ENCODE measurements at places on chromosomes 5 and 9.

- DNase-seq, result no peak
These were observed 126.9 kb downstream of the PAPPA start for GRCh38 chr9:116280529-116280928.

- DNase-seq, result no peak
These were observed 484.0 kb upstream of the IZUMO3 start for GRCh38 chr9:25029743-25030142.

DNA sequence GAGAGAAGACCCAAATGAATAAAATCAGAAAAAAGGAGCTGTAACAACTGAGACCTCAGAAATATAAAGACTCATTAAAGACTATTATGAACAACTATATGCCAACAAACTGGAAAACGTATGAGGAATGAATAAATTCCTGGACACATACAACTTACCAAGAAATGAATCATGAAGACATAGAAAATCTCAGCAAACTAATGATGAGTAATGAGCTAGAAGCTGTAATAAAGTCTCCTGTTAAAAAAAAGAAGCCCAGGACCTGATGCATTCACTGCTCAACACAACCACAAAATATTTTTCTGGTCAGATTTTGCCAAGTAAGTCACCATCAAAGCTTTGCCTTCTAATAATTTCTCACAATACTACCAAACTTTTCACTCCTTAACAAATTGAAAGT is 666.7 kb downstream of the LRRC70 start:
- no peak for DNase-seq

- DNase-seq, result no peak
These were observed 223.2 kb downstream of the PBX3 start for GRCh38 chr9:125970340-125970739.

DNA sequence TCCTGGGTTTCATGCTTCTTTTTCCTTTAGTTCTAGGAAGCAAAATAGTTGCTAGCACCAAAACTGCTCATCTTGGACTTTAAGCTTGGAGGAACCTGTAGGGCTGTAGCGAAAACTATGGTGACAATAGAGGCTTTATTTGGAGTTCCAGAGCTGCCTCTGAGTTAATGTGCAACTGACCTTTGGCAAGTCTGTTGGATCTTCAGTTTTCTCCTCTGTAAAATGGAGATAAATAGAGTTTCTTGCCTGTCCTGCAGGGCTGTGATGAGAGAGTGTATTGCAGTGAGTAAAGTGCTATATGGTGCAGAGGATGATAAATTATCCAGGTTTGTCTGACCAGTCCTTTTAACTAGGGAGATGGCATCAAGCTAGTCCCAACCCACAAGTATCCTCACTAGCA is 417.0 kb downstream of the MAN2A1 start:
- no peak for DNase-seq
